Neural crest cell (in vitro differentiated cells): ENCODE measurements at places on chromosomes 16 and 17. TPM values are rescaled to one million over a fixed set of nuclear protein-coding genes. Genes with fewer than 3 reads are reported as not detected.

GRCh38 chr17:51028176-51028863 lies 92.3 kb downstream of the SPAG9 start:
- H3K4me3 ChIP-seq = no peak overlapping the region
- H3K36me3 ChIP-seq = peaks cover 3% of the 10 kb centered on the region
- H3K27me3 ChIP-seq = no peaks in the 10 kb centered on the region
- H3K27ac ChIP-seq = no peak overlapping the region
- DNase-seq = no peak

GRCh38 chr17:55730380-55730779 lies 7.7 kb upstream of the TMEM100 start:
- peaks cover 47% of the 10 kb centered on the region for H3K4me1 ChIP-seq
- H3K27ac ChIP-seq = no peak overlapping the region
- no peak overlapping the region for H3K4me3 ChIP-seq
- H3K27me3 ChIP-seq = no peaks in the 10 kb centered on the region
- H3K36me3 ChIP-seq = no peaks in the 10 kb centered on the region

- peaks cover 73% of the 10 kb centered on the region for H3K27me3 ChIP-seq
- no peaks in the 10 kb centered on the region for H3K4me1 ChIP-seq
- no peak for DNase-seq
- no peak overlapping the region for H3K4me3 ChIP-seq
- H3K27ac ChIP-seq = no peak overlapping the region
These were observed 296.2 kb upstream of the C16orf82 start for GRCh38 chr16:26770547-26770946.

- no peak overlapping the region for H3K27ac ChIP-seq
- no peak overlapping the region for H3K4me3 ChIP-seq
- no peak for DNase-seq
- H3K27me3 ChIP-seq = peaks cover 10% of the 10 kb centered on the region
These were observed 160.6 kb downstream of the PRKCB start for GRCh38 chr16:23996258-23996955.

GRCh38 chr16:12132290-12132689 lies 155.8 kb downstream of the SNX29 start:
- no peak for DNase-seq
- no peaks in the 10 kb centered on the region for H3K27me3 ChIP-seq
- peaks cover 4% of the 10 kb centered on the region for H3K36me3 ChIP-seq
- peaks cover 14% of the 10 kb centered on the region for H3K4me1 ChIP-seq
- no peak overlapping the region for H3K4me3 ChIP-seq

Gene UMOD
- not detected in 2 replicates for total RNA-seq

Gene DPEP3
- not detected in 2 replicates for total RNA-seq
